ENCODE measurements at places on chromosomes 1 and 21. TPM values are rescaled to one million over a fixed set of nuclear protein-coding genes. Genes with fewer than 3 reads are reported as not detected.

The CBS gene
- 12.0 TPM for total RNA-seq

The AGT gene
- total RNA-seq: not detected

The WLS gene
- total RNA-seq: not detected

The IGFN1 gene
- not detected for total RNA-seq

The DENND2D gene
- 209 TPM for total RNA-seq

The C1orf167 gene
- not detected for total RNA-seq
